ENCODE measurements at places on chromosomes 3 and 15. TPM values are rescaled to one million over a fixed set of nuclear protein-coding genes. Genes with fewer than 3 reads are reported as not detected.

Gene TTLL13
- 0.12 TPM for total RNA-seq

Gene LINGO1
- total RNA-seq = 10.0 TPM

Gene ST6GAL1
- 4.6 TPM for total RNA-seq

Gene RNU5B-1
- total RNA-seq = not detected

Gene POLR2M
- total RNA-seq = 44.5 TPM

Gene ACAD11
- 4.5 TPM for total RNA-seq

Gene ZNF197
- 2.1 TPM for total RNA-seq

Gene PRR23B
- not detected for total RNA-seq

Gene SCG3
- total RNA-seq = 0.06 TPM

Gene LDHAL6B
- not detected for total RNA-seq

Gene MLH1
- total RNA-seq = 31.8 TPM

Gene ARNT2
- total RNA-seq = 17.3 TPM

Gene AMOTL2
- total RNA-seq = 52.4 TPM

Gene PATL2
- not detected for total RNA-seq

Gene FAM81A
- total RNA-seq = 11.5 TPM

Gene PLA2G4D
- total RNA-seq = not detected

Gene LMAN1L
- not detected for total RNA-seq
